ENCODE measurements at places on chromosomes 2 and 18.

DNA sequence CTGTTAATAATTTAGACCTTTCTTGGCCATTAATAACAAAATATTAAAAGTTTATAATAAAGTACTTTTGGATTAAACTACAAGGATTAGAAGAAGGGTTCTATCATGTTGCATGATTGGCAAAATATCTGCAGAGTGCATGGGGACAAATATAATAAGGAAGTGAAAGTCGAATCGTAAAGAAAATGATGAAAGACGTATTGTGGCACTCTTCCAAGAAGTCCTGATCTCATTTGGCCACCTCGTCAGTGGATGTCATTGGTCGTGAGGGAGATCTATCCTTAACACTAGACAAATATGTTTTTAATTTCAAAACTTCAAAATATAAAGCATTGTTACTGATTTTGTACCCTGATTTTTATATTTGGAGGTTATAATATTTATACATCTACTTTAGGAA, 197.7 kb upstream of the STON1 start:
- DNase-seq: no peak

DNA sequence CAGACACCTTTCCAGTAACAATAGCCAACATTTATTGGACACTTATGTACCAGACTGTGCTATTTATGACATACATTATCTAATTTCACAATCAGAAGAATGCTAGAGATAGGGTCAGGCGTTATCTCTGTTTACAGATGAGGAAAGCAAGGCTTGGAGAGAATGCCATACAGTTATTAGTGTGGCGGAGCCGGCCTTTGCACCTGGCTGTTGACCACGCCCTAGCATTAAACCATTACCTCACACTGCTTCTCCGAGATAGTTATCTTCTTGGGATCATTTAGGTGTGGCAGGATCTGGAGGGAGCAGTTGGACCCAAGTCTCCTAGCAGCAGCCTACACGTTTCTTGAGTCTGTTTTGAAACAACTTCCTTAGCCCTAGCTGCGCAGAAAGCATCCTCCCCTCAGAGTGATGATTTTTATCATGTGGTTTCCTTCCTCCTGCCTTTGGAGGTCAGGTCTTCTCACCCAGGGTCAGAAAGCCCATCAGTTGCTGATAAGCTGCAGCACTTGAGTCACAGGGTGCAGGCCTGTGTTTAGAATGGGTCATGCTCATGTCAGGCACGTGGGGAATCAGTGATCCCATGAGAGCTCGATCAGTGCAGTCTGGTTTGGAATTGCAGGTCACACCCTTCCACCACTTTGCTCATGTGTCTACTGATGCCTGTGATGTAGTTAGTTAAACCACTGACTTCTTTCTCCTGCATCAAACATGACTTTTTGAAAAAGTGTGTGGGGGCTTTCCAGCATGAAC, 118.2 kb downstream of the SPTBN1 start:
- DNase-seq: no peak

DNA sequence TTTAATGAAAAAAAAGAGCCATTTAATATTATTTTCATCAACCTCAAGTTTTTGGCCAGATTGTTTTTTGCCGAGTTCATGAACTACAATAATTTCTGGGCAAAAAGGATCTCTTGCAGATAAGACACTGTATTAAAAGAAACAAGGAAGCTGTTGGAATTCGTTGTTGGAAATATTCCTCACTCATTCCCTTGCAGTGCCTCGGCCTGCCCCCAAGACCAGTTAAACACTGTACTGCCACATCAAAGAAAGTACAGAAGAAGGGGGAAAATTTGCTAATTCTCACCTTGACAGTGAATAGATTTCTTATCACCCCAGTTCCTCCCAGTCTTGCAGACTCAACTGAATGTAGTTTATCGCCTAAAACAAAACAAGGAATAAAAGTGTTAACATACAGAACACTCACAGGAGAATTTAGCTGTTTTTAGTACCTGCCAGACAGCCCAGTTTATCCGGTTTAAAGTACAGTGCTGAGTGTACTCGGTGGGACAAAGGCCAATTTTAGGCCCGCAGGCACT, 1.2 kb downstream of the IDH1 start:
- DNase-seq: no peak

DNA sequence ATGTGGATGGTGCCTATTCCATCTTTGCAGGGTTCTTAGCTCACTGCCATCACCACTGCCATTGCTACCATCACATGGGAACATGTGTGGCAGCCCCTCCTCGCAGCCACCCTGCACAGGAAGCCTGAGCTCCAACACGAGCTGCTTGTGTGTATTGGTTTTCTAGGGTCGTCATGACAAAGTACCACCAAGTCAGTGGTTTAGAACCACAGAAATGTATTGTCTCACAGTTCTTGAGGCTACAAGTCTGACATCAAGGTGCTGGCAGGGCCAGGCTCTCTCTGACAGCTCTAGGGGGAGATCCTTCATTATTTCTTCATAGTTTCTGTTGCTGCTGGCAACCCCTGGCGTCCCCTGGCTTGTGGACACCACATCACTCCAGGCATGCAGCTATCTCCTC, 10.3 kb upstream of the IL1R2 start:
- no peak for DNase-seq

DNA sequence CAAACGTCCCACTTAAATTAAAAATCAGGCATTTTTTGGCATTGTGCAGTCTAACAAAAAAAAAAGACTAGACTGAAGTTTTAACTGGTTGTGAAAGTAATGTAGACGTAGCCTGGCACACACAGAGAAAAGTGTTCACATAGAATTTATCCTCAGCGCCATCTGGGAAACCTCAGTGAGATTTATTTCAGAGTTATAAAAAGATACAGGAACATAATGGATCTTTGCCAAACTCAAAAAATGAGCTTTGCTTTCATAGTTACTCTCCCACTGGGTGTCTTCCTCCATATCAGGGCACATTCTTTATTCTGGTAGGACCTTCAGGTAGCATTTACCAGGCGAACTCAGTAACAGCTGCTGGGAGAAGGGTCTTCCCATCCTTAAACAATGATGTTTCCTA, 532.4 kb upstream of the SALL3 start:
- DNase-seq: no peak

DNA sequence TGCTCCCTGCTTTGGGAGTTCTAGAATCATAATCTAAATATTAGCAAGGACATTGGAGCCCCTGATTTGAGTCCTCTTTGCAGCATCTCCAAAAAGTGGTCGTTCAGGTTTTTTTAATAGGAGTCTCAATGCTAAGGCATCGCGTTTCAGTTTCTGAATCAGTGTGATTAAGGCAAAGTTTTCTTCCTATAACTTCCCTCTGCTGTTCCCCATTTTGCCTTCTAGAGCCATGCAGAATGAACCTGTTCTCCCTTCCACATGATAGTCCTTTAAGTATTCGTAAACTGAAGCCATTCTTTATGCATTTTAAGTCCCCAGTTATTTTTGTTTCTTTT, 159.5 kb downstream of the PTGR3 start:
- no peak for DNase-seq

DNA sequence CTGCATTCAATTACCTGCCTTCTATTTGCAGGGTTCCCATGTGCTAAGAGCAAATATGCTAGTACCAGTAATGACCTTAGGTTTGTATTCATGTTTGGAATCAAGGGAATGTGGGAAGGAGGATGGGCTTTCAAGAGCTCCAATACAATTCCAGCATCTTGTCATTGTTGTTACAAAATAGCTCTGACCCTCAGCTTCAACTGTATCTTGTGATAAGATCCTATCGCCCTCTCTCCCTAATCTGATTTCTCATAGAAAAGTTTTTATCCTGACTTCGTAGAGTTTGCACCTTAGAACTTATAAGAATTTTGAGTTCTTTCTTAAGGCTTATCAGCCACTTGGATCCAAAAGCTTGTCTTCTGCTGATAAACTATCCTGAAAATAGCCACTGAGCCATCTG, 749.5 kb upstream of the ACVR2A start:
- no peak for DNase-seq

DNA sequence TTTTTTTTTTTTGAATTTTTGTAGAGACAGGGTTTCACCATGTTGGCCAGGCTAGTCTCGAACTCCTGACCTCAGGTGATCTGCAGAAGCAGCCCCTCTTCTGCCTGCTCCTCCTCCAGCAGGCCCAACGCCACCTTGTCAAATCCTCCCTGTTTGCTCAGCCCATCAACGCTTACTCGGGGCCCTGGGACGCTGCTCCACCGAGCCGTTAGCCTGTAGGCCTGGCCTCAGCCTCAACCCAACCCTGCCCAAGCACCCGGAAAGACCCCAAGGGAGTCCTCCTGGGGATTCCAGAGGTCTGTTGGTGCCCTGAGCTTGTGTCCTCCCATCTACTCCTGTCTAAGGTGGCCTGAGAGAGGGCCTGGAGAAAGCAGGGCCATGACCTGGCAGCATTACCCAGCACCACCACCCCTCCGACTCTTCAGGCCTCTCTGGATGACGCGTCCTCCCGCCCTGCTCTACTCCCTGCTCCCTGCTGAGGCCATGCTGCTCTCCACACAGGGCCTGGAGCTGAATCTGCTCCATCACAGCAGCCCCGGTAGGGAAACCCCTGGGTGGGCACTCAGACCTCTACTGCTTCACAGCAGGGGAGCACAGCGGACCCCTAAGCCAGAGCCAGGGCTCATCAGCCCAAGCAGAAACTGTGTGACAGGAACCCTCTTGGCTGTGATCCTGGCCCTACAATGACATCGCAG, 3.2 kb downstream of the STK25 start:
- DNase-seq: no peak

GRCh38 chr2:128313091-128313836, 5.4 kb downstream of the HS6ST1 start:
- no peak for DNase-seq

GRCh38 chr18:48139431-48140347, 209.2 kb upstream of the SMAD2 start:
- no peak for DNase-seq

- DNase-seq: no peak
These were observed 11.9 kb upstream of the ASPRV1 start for GRCh38 chr2:69973335-69973735.

DNA sequence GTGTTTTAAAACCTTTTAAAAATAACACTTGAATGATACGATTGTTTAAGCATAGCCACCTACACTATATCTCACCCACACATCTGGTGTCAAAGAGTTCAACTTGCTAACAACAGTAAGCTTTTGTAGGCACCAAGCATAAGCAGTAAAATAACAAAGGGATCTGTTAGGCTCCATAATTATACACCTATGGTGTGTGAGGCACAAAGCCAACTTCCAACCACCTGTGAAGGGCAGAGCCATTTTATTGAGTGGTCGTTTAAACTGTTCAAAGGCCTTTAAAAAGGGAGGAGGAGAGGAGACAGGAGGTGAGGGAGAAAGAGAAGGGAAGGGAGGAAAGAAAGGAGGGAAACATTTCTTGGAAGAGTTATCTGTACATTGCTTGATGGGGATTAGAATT, 27.9 kb downstream of the NEMP2 start:
- no peak for DNase-seq

DNA sequence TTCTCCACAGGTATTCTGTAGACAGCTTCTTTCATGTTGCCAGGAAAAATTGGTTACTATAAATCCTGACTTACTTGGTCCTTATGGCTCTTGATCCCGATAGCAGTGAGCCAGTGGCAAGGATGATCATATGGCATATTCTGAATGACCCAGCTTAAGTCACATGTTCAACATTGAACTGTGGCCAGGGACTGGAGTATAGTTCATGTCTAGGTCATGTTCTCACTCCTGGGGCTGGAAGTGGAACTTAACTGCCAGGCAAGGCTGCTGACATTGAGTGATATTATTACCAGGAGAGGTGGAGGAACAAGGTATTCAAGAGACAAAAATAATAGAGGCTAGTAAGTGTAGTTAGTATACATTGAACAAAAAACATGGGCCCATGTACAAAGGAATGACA, 26.2 kb downstream of the R3HDM1 start:
- DNase-seq: no peak

DNA sequence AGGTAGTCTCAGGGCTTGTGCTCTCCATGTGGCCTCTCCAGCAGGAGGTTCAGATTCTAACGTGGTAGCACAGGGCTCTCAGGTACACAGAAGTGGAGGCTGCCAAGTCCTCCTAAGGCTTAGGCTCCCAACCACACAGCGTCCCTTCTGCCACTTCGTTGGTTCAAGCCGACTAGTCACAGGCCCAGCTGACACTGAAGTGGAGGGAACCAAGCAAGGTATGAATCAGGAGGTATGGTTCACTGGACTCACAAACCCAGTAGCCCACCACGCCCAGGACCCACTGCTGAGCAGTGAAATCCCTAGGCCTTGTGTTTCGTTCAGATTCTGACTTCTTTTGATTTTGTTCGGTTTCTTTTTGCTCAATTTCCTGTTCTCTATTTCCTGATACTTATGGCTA, 46.0 kb upstream of the SEC11C start:
- no peak for DNase-seq

DNA sequence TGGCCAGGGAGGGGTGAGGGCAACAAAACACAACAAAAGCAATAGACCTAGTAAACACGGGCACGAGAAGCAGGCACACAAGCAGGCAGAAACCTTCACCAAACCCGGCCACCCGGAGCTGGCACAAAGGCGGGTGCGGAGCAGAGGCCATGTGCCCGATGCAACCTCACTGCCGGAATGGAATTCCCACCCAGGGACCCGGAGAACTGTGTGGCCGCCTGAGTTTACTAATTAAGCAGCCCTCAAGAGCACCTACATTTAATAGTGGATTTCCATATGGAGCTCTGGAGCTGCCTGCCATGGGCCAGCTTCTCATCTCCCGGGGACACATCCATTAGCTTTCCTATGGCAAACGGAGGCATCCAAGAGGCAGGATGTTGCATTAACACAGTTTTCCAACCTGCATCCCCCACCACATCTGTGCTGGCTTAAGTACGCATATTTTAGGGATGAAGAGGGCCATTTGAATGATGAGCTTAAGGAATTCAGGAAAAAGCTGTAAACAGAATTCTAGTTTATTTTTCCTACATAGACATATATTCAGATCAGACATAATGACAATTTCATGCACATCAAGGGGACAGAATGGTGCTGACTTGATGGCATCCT, 104.5 kb upstream of the SMIM21 start:
- DNase-seq: no peak

- DNase-seq: no peak
These were observed 16.5 kb upstream of the TTC39C start for GRCh38 chr18:23998018-23998417.

GRCh38 chr2:239204136-239204875, 196.5 kb downstream of the HDAC4 start:
- DNase-seq: no peak

DNA sequence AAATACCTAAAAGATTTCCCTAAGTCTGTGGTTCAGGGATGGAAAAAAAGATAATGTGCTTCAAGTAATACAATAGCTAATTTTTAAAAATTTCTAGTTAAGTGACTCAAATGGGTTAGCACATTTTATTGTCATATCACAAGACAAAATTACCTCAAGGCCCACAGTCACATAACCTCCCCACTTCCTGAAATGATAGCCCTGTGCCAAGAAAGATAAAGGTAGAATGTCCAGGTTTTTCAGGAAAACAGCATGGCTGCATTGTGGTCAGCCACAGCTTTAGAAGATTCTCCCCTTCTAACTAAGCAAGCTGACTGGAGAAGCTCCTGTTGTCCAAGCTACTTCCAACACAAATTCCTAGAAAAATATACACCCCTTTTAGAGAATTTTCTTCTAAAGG, 127.1 kb upstream of the SLC35G4 start:
- no peak for DNase-seq

GRCh38 chr2:240480834-240481623, 45.6 kb downstream of the GPC1 start:
- no peak for DNase-seq
